ENCODE measurements at places on chromosomes 2 and 18.

- no peak for DNase-seq
Observed at GRCh38 chr2:153143540-153143939, 335.0 kb downstream of the RPRM start.

GRCh38 chr2:127155947-127156346 lies 49.0 kb upstream of the BIN1 start:
- no peak for DNase-seq

DNA sequence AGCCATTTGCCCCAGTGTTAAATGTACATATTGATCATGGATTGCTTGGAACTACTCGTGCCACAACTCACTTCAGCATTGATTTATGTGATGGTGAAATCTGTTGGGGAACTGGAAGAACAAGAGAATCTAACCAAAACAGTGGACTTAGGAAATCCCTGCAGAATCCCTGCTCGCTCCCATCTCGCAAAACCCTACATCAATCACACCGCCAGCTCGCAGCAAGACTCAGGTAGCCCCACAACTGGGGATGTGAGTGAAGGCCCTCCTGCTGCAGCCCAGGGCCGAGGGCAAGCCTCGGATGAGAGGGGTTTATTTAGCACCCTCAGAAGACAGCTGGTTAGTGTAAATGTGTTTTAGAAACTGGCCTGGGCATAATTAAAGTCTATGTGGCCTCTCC lies 171.6 kb downstream of the ANAPC1 start:
- no peak for DNase-seq

GRCh38 chr2:31238906-31239592 lies 5.1 kb downstream of the EHD3 start:
- DNase-seq = no peak

DNA sequence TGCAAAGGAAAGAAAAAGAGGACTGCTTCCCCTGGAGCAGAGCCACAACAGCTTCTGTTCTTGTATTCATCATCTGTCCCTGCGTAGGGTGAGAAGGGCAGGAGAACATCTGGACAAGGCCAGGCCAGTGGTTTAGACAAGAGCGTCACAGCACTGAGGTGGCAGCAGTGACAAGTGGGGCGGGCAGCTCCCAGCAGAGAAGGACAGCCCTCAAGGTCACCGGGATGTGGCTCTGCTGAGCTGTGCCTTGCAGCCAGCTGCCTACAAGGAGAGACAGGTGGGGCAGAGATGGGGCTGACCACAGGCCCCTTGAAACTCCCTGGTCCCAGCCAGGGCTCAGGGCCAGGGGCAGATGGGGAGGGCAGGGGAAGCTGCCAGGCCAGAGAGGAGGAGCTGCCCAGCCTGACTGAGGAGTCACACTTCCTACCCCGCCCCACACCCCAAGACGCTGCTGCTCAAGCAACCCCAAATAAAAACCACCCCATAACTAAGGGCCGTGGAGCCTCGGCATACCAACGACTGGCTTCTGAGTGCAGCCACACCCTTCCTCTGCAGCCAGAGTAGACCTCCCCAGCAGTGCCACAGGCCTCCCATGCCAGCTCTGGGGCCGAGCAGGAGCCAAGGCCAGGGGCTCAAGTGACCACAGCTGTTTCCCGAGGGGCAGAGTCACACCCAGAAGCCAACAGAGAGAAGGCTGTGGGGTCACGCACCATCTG lies 5.4 kb downstream of the RAB11FIP5 start:
- DNase-seq = no peak

DNA sequence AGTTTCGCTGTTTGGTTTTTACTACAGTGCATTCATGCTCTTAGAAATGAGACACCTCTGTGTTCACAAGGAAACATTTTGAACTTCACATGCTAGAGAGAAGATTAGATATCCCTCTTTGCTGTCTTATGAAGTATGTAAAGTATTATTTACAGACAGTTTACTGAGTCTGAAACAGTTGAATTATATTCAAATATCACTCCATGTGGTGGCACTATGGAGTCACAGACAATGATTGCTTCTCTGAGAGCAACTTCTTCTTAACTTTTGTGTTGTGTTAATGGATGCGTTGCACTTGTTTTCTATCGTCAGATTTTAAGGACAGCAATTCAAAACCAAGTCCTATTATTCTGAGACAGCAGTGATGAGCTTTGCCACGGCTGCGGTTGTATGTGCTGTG lies 823.6 kb downstream of the GALR1 start:
- no peak for DNase-seq

DNA sequence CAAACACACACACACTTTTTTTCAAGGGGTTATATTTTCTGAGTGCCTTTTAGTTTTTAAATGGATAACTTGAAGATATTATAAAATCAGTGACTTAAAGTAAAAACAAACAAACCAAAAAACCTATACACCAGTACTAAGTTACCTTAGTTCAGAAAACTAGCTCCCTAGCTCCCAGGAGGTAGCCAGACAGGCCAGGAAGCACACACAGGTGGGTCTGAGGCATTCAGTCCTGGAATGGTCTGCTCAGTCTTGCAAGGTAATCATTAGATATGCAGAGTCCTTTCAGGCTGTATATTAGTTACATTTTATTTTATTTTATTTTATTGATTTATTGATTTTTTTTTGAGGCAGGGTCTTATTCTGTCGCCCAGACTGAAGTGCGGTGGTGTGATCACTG lies 10.7 kb upstream of the DYNC2LI1 start:
- DNase-seq = no peak

DNA sequence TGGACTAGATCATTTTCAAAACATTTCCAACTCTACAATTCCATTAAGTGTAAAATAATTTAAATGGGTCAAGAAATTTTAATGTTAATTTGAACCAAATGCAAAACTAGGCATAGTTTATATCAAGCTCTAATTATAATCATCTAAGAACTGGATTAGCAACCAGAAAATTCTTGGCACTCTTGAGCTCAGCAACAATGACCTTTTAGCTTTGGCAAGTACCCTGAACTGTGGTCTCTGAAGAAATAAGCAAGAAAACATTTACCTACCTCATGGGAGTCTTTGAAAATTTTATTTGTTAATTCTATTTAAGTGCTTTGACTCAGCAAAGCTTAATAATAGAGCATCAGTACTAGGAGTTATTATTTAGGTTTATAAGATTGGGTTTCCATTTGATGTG lies 313.2 kb downstream of the SATB2 start:
- DNase-seq = no peak

DNA sequence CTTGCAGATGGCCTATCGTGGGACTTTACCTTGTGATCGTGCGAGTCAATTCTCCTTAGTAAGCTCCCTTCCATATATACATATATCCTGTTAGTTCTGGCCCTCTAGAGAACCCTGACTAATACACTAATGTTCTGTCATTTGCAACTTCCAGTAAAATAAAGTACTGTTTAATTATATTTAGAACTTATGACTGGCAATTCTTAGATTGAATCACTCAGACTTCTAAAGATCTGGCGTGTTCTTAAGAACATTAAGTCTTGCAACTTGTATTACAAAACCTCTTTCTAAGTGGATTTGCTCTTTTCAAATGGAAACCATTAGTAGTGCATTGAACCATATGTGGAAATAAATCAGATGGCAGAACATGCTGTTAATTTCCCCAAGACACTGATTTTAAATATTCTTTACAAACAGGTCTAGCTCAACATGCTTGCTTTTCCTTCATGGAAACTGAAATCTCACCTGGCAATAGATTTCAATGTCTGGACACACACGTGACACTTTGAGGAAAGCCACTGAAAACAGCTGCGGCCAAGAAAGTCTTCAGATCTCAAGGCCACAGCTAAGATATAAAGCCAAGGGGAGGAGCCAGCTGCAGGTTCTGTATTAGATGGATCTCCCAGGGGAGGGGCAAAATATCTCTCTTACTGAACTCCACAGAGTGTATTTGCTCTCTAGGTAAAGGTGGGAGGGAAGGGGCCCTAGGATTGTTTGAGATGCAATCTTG lies 50.6 kb downstream of the PMAIP1 start:
- no peak for DNase-seq

Data from activated T-helper 1 cell treated with anti-CD3 and anti-CD28 coated beads, Interleukin-2, amount 50 U/mL, for 16 hours (primary cell).